Activated naive CD4-positive, alpha-beta T cell treated with anti-CD3 and anti-CD28 coated beads for 36 hours (primary cell): ENCODE measurements at places on chromosomes 4 and X. TPM values are rescaled to one million over a fixed set of nuclear protein-coding genes. Genes with fewer than 3 reads are reported as not detected.

The POF1B gene
- 0.12 TPM for total RNA-seq

GRCh38 chrX:20042221-20042620 lies 51.4 kb upstream of the BCLAF3 start:
- H3K4me1 ChIP-seq, result no peaks in the 10 kb centered on the region
- no peaks in the 10 kb centered on the region for H3K27me3 ChIP-seq
- no peak for DNase-seq
- H3K27ac ChIP-seq, result no peak overlapping the region
- no peak overlapping the region for H3K4me3 ChIP-seq

GRCh38 chrX:22467571-22467970 lies 194.9 kb downstream of the CBLL2 start:
- no peak for DNase-seq
- no peak overlapping the region for H3K4me3 ChIP-seq
- H3K27me3 ChIP-seq, result no peaks in the 10 kb centered on the region
- no peak overlapping the region for H3K27ac ChIP-seq
- H3K36me3 ChIP-seq, result no peaks in the 10 kb centered on the region

GRCh38 chrX:34401411-34401810 lies 255.7 kb downstream of the TMEM47 start:
- no peak overlapping the region for H3K4me3 ChIP-seq
- no peaks in the 10 kb centered on the region for H3K4me1 ChIP-seq
- H3K27me3 ChIP-seq, result no peaks in the 10 kb centered on the region
- no peak for DNase-seq

DNA sequence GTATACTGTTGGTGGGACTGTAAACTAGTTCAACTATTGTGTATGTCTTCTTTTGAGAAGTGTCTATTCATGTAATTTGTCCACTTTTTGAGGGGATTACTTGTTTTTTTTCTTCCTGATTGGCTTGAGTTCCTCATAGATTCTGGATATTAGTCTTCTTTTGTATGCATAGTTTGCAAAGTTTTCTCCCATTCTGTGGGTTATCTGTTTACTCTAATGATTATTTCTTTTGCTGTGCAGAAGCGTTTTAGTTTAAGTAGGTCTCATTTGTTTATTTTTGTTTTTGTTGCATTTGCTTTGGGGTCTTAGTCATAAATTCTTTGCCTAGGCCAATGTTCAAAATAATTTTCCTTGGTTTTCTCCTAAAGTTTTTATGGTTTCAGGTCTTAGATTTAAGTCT lies 26.6 kb upstream of the ANTXR2 start:
- H3K36me3 ChIP-seq, result no peaks in the 10 kb centered on the region
- H3K27ac ChIP-seq, result no peak overlapping the region
- peaks cover 9% of the 10 kb centered on the region for H3K4me1 ChIP-seq
- no peak overlapping the region for H3K4me3 ChIP-seq

- H3K4me1 ChIP-seq, result no peaks in the 10 kb centered on the region
- H3K4me3 ChIP-seq, result no peak overlapping the region
- DNase-seq, result peak; percentile 18
- no peaks in the 10 kb centered on the region for H3K36me3 ChIP-seq
- peaks cover 36% of the 10 kb centered on the region for H3K27me3 ChIP-seq
These were observed 26.6 kb upstream of the MAN2B2 start for GRCh38 chr4:6548201-6548881.
